Activated CD4-positive, alpha-beta T cell treated with anti-CD3 and anti-CD28 coated beads, Interleukin-2, Interleukin-6, amounts not matched to agents 100 ng/mL and 50 ng/mL, durations not matched to agents 16 hours and 8 hours (primary cell): ENCODE measurements at places on chromosomes 12 and 14.

- DNase-seq: no peak
Observed at GRCh38 chr12:88375306-88376305, 204.7 kb downstream of the KITLG start.

GRCh38 chr12:30110958-30111586 is 327.3 kb upstream of the TMTC1 start:
- no peak for DNase-seq

GRCh38 chr14:22002860-22003284 is 329.3 kb upstream of the OR4E1 start:
- DNase-seq: peak; percentile 80

GRCh38 chr14:94171208-94171607 is 2.9 kb upstream of the PPP4R4 start:
- DNase-seq: no peak
